ENCODE measurements at places on chromosomes 4 and X.

DNA sequence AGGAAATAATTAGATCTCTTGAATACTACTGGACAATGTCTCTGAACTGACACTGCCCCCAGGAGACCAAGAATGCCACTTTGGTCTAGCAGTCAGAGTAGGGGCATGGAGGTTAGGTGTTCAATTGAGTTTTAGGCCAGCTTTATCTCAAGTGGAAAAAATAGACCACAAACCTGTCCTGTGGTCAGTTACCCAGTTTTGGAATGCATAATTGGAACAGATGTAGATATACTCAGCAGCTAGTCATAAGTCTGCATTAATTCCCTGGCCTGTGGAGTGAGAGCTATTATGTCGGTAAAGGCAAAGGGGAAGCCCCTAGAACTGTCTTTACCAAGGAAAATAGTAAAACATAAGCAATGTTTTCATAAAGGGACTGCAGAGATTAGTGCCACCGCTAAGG, 587.7 kb downstream of the GLUD2 start:
- DNase-seq = no peak

DNA sequence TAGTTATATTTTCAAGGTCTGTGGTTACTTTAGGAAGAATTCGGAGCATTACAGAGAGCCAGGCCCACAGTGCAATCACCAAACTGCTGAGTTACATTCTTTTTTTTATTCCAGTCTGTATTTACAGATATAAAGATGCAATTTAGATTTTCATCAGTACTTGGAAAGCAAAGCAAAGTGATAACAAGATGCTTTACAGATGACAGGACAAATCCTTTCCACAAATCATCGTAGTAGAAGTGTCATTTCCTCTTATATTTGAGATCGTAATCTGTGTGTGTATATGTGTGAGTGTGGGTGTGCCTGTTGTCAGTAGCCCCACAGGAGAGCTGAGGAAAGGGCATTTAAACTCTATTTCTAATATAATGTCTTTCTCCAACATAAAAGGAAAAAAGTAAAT, 1893.7 kb downstream of the STIM2 start:
- no peak for DNase-seq

GRCh38 chr4:17197070-17197469, 298.6 kb upstream of the LDB2 start:
- DNase-seq = no peak

GRCh38 chr4:169096221-169096620, 86.2 kb upstream of the CBR4 start:
- DNase-seq = no peak

GRCh38 chr4:183716302-183716701, 57.2 kb downstream of the TRAPPC11 start:
- DNase-seq = no peak

DNA sequence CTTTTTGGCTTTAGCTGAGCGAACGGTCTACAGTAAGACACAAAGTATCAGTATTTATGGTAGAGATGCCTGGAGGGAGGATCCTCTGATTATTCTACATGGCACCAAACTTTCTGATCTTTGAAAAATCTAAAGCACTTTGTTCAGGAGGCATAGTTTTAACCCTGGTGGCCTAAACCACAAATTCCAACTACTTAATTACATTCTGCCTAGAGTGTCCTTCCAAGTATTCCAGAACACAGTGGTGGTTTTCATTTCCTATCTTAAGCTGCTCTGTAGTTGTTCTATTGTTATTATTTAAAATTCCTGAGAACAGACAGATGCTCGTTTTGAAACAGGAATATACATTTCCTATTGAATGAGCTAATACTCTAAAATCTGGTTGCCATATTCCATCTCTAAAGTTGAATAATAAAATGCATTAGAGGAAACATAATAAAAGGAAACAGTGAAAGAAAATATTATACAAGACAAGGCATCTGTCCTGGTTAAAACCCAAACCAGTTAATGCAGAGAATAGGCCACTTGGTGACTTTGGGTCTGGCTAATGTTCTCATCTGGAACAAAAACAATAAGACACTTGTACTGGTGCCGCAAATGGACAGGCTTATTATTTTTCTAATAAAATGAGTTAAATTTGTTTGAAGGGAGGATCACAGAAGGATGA, 657.4 kb downstream of the SPRY1 start:
- no peak for DNase-seq

- no peak for DNase-seq
Observed at GRCh38 chrX:110167952-110168451, 149.9 kb downstream of the AMMECR1 start.

GRCh38 chr4:165537028-165537648, 158.3 kb downstream of the CPE start:
- no peak for DNase-seq

All from vagina (tissue), 2 donors.